Activated naive CD4-positive, alpha-beta T cell (primary cell): ENCODE measurements at places on chromosomes 5 and 9.

DNA sequence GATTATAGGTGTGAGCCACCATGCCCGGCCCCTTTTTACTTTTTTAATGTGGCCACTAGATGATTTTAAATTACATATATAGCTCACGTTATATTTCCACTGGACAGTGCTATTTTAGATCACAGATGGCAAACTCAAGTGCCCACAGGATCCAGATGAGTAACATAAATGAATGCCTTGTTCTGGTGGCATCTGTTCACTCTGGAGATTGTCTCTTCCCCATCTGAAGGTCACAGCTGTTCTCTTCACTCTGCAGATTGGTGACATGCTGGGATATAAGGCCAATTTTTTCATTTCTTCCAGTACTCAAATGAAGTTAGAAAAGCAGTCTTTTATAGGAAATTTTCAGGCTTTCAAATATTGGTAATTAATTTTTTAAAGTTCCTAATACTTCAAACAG lies 160.1 kb downstream of the DOCK8 start:
- no peak for DNase-seq

DNA sequence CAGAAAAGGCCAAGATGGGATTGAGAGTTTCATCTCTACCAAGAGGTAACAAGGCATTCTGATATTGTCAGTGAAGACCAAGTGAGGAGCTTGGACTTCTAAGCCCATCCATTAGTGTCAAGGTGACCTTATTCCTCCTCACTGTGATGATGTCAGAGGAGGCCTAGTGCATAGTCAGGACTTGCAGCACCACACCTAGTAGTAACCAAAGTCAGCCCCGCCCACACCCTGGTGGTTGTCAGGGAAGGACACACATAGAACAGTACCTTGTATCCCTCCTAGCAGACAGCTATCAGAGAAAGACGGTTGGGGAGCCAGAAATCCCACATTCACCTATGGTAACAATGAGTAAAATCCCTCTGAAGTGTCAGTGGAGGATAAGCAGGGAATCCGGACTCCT lies 111.7 kb downstream of the AP3B1 start:
- no peak for DNase-seq

DNA sequence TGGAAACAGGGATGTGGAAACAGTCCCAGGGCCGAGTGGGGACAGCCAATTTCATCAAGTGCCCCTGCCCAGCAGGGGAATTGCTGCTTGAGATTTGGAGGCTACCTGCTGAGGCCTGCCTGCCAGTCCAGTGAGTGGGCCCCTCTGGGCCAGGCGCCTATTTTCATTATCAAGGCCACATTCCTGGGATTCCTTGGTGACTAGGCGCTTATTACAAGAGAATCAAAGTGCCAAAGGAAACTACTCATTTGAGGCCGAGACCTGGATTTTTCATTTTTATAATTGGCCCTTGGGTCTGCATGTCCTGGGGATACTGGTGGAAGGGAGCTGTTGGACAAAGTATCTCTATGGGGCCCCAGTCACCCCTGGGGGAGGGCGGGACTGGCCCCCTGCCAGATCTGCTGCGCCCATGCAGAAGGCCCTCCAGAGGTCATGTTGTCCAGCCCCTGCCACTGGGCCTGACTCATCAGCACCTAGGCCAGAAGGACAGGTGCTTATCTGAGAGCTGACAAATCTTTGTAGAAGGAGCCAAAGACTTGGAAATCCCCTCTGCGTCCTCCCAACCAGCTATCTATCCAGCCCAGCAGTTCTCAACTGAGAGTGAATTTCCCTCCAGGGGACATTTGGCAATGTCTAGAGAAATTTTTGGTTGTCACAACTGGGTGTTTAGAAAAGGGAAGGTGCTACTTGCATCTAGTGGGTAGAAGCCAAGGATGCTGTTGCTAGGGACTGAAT lies 45.6 kb downstream of the FOXI1 start:
- DNase-seq = no peak

DNA sequence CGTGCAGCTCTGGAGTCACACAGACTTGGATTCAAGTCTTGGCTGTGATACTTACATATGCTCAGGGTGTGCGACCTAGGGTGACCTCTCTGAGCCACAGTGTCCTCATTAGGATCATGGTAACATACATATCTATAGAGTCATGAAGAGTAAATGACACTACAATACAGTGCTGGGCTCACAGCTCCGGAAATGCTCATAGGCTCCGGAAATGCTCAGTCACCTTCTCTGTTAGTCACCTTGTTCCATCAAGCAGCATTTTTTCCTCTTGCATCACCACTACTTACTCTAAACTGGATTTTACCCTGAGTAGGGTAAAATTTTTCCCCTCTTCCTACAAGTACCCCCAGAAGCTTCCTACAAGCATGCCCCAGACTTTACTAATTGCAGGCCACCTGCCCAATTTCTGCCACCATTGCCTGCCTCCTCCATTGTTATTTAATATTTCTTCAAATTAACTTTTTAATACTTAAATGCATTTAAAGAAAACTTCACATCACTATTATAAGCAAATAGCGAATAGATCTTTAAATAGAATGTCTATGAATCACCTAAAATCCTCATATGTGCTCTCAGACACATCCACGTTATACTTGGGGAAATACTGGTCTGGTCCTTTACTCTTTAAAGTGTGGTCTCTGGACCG lies 147.6 kb upstream of the SPRY4 start:
- no peak for DNase-seq

DNA sequence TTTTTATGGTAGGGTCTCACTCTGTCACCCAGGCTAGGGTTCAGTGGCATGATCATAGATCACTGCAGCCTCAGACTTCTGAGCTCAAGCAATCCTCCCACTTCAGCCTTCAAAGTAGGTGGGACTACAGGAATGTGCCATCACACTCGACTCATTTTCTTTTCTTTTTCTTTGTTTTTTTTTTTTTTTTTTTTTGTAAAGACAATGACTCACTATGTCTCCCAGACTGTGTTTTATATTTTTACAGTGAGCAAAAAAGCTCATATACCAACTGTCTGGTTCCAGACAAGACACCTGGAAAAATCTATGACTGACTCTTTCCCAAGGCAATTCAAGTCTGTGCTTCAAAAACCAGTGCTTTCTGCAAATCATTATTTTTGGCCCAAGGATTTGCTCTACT lies 10.8 kb upstream of the FOXD1 start:
- DNase-seq = no peak

DNA sequence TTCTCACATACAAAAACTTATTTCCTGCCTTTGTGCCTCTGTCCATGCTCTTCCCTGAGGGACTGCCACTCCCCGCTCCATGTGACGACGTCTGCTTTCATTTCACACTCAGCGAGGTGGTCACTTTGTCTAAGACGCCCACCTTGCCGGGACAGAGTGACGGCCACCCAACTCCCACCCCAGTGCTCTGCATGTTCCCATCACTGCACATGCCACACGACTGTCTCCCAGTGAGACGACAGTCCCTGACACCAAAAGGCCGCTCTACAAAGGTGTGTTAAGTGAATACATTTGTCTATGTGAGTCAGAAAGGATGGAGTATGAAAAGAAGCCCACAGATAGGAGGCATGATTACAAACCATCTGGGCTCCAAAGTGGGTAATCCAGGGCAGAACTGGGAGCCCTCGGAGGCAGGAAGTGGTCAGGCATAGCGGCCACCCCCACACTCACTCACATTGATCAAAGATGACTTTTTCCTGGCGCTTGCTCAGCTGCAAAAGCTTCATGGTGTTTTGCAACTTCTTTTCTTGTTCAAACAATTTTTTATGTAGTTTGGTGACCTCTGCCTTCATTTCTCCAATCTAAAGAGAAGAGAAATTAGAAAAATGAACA lies 185.8 kb downstream of the CDK5RAP2 start:
- no peak for DNase-seq

GRCh38 chr5:5340206-5340729 lies 82.2 kb upstream of the ICE1 start:
- DNase-seq = no peak

DNA sequence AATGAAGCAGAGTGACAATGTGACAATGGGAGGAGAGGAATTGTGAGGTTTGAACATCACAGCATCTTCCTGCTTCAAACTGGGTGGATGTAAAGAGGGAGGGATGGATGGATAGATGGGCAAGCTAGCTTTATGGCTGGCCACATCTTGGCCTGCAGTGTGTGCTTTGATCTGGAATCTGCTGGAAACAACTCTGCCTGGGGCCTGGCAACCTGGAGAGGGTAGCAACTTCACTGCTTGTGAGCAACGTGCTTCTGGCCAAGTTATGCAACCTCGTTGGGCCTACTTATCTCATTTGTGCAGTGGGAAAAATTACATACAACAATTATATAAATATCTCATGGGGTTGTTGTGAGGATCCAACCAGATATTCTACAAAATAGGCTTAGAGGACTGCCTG lies 5.3 kb downstream of the IL9 start:
- no peak for DNase-seq

GRCh38 chr5:9789777-9790176 lies 159.6 kb upstream of the TAS2R1 start:
- DNase-seq = no peak

DNA sequence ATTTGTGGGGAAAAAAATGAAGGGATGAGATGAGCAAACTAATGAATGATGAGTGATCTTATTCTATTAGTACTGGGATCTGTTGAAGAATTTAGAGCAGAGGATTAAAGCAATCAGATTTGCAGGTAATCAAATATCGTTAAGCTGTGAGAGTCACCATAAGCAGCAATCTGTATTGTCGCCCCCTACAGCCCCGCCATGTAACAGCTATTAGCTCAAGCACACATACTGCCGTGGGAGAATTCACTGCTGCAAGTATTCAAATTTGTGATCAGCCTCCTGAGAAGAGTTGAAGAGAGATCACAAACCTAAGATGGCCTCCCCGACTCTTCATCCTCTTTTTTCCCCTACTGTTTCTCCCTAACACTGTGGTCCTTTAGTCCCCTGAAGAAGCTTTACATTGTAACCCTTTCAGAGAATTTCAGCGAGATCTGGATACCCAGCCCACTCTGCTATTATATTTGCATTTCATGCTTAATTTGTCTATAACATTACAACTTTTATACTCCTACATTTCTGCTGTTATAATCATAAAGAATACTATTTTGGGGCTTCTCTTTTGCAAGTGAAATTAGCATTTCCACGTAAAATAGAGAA lies 28.5 kb upstream of the PHF24 start:
- DNase-seq = no peak

DNA sequence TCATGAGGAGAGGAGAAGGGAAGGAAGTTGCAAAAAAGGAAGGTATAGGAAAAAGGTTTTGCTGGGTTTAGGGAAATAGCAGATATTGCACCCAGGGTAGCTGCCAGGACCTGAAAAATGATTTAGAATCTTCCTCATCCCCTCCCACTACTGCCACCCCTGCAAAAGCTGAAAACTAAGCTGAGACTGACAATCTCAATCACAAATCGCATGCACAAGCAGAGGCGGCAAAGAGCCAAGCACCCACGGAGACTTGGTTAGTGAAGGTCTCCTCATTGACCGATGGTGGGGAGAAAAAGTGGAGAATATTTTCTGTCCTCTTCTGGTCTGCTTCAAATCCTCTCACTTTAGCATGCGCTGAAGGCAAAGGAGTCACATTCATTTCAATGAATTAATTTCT lies 39.1 kb upstream of the PAM start:
- DNase-seq = no peak

GRCh38 chr9:93677641-93678136 lies 101.3 kb downstream of the PHF2 start:
- DNase-seq = no peak

DNA sequence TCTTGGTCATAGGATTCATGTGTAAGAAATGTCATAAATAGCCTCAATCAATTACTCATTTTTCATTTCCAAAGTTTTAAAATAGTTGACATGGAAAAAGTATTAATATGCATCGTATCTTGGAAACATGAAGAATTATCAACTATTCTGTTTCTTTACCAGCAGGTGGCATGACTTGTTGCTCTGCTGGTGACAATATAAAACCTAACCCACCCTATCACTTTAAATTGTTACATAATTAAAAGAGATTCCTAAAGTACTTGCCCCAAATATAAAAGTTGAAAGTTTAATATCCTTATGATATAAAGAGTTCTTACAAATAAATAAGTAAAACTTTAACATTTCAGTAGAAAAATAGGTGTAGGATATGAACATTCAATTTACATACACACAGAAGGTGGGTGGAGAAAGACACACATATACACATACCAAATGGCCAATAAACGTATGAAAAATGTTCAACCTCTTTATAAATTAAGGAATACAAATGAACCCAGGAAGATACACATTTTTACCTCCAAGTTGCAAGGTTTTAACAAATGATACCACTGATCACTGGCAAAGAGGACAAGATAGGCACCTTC lies 30.6 kb downstream of the MAP1B start:
- no peak for DNase-seq

GRCh38 chr9:32200241-32200640 lies 184.2 kb upstream of the ACO1 start:
- DNase-seq = no peak

DNA sequence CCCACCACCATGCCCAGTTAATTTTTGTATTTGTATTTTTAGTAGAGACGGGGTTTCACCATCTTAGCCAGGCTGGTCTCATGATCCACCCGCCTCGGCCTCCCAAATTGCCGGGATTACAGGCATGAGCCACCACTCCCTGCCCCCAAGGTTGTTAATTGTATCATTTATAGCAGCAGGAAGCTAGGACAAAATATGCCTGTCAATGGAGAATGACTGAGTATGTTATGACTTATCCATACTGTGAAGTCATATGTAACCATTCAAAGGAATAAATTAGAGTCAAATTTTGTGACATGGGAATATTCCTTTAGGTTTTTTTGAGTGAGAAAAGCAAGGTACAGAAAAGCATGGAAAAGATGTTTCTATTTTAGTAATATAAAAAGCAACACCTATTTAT lies 3.9 kb upstream of the DAB2 start:
- no peak for DNase-seq

- no peak for DNase-seq
Measured at GRCh38 chr9:104820336-104820735, 56.4 kb downstream of the NIPSNAP3B start.

- no peak for DNase-seq
Measured at GRCh38 chr5:103003872-103004271, 116.1 kb downstream of the GIN1 start.

DNA sequence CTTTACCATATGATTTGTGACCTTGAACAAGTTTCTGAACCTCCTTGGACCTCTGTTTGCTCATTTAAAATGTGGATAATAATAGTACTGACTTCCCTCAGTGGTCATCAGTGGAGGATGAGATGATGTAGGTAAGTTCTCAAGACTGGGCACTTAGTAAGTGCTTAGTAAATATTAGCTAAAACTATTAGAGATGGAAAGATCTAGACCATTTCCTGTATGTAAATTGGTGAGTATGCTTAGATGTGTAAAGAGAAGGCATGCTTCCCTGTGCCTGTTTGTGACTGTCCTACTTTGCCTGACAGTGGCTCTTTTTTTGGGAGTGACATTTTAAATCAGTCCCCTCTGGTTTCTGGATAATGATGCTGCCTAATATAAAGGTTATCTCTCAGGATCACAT lies 288.1 kb downstream of the GABRB2 start:
- no peak for DNase-seq

- DNase-seq = no peak
Measured at GRCh38 chr5:138979684-138980280, 104.6 kb upstream of the LRRTM2 start.

GRCh38 chr5:89878140-89879132 lies 531.1 kb downstream of the CETN3 start:
- no peak for DNase-seq

- DNase-seq = no peak
Measured at GRCh38 chr5:80399526-80400239, 8.2 kb upstream of the ZFYVE16 start.
